ENCODE measurements at places on chromosomes 2 and 18. TPM values are rescaled to one million over a fixed set of nuclear protein-coding genes. Genes with fewer than 3 reads are reported as not detected.

GRCh38 chr2:202109737-202110184, 36.7 kb downstream of the KIAA2012 start:
- no peak for DNase-seq

- no peak for DNase-seq
Observed at GRCh38 chr2:131567891-131568290, 40.2 kb downstream of the CCDC74A start.

- no peak for DNase-seq
Observed at GRCh38 chr2:70921839-70922234, 13.9 kb upstream of the ATP6V1B1 start.

- no peak for DNase-seq
Observed at GRCh38 chr2:234770715-234771141, 181.1 kb upstream of the SH3BP4 start.

GRCh38 chr2:197435598-197436420, 981 bp upstream of the SF3B1 start:
- DNase-seq: no peak

DNA sequence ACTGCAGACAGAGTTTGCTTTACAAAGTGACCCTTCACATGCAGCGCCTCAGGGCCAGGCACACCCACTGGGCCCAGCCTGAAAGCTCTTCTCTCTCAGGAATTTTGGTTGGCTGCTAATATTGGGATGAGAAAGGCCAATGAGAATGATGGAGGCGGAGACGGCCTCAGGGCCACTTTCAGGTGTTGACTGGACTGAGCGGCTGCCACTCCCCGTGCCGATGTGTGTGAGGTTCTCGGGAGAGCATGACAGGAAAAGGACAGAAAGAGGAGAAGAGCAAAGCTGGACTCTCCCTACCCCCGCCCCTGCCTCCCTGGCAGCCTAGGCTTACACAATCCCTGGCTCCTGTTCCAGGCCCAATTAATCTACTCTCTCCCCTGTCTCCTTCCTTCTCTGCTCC, 155.7 kb downstream of the CELF4 start:
- no peak for DNase-seq

GRCh38 chr2:233556881-233557736, 9.5 kb downstream of the USP40 start:
- no peak for DNase-seq

- DNase-seq: no peak
Observed at GRCh38 chr18:13480571-13481255, 245.6 kb downstream of the FAM210A start.

DNA sequence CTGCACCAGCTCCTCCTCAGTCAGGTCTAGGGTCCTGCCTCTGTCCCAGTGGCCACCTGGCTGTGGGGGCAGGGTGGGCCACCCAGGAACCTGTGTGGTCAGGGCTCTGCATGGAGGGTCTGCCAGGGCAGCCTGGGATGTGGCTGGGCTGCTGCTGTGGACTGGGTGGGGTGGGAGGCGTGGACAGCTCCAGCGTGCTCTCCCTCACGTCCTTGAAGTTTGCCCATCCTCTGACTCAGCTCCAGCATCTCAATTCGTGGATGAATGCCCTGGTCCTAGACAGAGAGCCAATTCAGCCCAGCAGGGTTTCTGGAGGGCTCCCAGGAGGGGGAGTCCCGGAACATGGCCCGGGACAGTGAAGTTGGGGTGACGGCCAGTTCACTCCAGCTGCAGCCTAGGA, 64.3 kb upstream of the EPAS1 start:
- no peak for DNase-seq

LIMS3 gene
- 1.8 TPM for total RNA-seq

MAP4K4 gene
- total RNA-seq: 82.0 TPM

AKAIN1 gene
- total RNA-seq: 1.1 TPM
